Pulmonary artery endothelial cell (primary cell): ENCODE measurements at places on chromosomes 4 and X. TPM values are rescaled to one million over a fixed set of nuclear protein-coding genes. Genes with fewer than 3 reads are reported as not detected.

- no peak for DNase-seq
These were observed 498.0 kb upstream of the BOD1L1 start for GRCh38 chr4:14125375-14126129.

DNA sequence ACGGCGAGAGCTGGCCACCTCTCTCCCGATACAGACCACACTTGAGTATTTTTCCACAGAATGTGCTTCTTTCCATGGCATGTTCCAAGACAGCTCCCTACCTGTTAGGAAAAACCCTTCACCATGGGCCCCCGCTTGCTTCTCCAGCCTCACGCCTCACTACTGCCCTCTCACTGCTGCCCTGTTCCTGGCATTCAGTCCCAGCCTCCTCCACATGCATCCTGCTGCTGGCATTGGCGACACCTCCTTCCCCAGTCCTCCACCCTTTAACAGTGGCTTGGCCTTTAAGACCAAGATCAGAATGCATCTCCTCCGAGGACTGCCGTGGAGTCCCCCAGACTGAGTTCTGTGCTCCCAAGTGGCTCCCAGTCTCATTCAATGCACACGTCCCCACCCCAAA is 10.7 kb downstream of the PNMA6F start:
- no peak for DNase-seq

- DNase-seq, result no peak
These were observed 10.5 kb upstream of the PAQR3 start for GRCh38 chr4:78949735-78950134.

- no peak for DNase-seq
These were observed 164.0 kb downstream of the SMARCA1 start for GRCh38 chrX:129359269-129359668.

- no peak for DNase-seq
These were observed 11.5 kb downstream of the CLCN4 start for GRCh38 chrX:10168226-10168625.

The ZAR1 gene
- not detected in 2 replicates for total RNA-seq

The MSMO1 gene
- 159 and 292 TPM in 2 replicates for total RNA-seq

The KLF8 gene
- total RNA-seq, result 1.2 and 1.3 TPM in 2 replicates
